ENCODE measurements at places on chromosomes 7 and 10.

DNA sequence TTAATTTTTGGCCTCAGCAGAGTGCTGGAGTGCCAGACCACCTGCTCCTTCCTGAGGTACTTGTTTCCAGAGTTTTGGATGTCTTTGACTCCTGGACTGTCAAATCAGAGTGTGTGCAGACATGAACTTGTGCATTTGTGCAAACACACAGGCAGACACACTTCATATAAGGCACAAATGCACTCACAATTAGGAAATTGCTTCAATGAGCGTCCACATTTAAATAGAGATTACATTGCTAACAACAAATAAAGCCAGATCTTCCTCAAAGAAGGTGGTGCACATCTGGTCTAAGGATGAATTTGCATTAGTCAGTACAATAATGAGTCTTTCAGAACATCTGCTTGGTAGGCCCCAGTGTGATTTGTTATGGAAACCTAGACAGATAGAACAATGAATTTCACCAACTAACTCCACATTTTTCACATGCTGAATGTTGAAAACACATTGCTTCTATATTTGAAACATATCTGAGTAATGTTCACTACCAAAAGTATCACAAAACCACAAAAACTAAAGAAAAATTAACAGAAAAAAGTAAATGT, 266.7 kb upstream of the INHBA start:
- no peak for DNase-seq

DNA sequence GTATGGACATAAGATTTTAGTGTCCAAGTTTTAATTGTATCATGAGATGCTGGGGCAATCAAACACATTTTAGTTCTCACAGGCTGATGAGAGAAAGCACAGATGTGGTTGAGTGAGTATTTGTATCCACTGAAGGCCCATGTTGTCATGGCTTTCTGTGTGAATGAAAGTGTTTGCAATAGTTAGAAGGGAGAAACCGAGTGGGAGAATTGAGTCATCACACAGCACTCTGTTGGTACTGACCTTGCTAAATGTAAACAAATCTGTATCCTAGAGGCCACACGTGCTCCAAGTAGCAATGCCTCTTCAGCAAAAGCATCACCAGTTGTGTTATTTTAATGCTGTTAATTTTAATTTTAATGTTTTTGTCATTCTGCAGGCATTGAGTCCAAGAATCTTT, 121.2 kb downstream of the EMX2 start:
- DNase-seq = no peak

- DNase-seq = peak; percentile 62
Observed at GRCh38 chr7:19713676-19714075, 4.8 kb upstream of the POLR1F start.

DNA sequence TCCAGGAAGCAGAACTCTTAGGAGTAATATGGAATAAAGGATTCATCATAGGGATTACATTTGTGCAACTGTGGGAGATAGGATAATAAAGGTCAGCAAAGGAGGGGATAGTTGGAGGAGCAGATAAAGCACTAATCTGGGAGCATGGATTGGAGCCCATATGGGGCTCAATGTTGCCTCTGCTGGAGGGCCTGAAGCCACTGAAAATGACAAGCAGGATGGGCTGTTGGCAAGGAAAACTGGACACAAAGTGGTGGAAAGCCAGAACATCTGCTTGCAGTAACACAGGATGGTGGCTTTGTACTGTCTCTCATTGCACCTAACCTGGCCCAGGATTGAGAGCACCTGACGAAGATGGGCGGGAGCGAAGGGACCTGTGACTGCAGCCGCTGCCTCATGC, 15.0 kb upstream of the COMMD3 start:
- DNase-seq = no peak

- DNase-seq = no peak
Observed at GRCh38 chr10:69571618-69572158, 1.5 kb downstream of the NEUROG3 start.

GRCh38 chr10:21318540-21319167, 206.8 kb downstream of the SKIDA1 start:
- DNase-seq = no peak

- DNase-seq = peak; percentile 71
Observed at GRCh38 chr10:33772370-33773252, 438.1 kb upstream of the NRP1 start.

GRCh38 chr7:120052884-120053382, 220.0 kb upstream of the KCND2 start:
- DNase-seq = no peak

- DNase-seq = no peak
Observed at GRCh38 chr7:128267595-128267924, 26.5 kb downstream of the LEP start.

DNA sequence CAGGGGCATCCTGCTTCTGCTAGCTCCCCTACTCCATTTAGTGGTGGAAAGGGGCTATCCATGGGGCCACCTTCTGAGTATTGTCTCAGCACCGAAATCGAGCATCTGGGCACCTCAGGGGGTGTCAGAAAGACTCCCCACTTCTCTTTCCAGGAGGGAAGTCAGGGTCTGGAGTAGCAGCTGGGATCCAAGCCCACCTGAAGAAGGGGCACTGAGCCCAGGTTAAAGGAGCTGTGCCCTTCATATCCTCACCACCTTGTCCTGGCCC, 2.6 kb downstream of the FLNC start:
- DNase-seq = no peak

DNA sequence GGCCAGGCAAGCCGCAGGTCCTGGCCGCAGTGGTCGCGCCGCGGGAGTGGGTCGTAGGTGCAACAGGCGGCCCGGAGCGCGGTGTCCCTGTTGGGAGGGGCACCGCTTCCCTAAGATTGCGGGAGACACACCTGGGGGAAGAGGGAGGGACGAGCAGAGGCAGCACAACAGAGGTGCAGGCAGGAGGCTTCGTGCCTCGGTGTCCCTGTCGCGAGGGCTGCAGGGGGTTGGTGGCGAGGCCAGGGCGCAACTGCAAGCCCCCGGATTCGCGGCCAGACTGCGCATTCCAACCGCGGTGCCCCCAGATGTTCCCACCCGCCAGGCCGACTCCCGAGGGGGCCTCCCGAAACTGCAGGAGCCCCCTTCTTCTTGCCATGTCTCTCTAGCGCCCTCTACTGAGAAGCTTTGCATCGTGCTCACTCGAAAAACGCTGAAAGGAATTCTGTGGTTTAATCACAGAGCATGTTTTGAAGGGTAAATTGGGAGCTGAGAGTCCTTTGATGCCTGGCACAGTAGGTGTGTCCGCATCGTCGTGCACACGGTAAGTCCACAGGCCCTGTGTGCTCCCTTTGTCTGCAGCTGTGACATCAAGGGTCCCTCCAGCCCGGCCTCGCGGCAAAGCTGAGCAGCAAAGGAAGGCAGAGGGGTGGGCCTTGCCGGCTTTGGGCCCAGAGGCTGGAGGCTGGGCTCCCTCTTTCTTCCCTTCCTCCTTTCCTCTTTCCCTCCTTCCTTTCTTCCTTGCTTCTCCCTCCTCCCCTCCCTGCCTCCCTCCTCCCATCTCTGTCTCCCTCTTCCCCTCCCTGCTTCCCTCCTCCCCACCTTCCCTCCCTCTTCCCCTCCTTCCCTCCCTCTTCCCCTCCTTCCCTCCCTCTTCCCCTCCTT, 6.2 kb upstream of the MBL2 start:
- DNase-seq = peak; percentile 35

DNA sequence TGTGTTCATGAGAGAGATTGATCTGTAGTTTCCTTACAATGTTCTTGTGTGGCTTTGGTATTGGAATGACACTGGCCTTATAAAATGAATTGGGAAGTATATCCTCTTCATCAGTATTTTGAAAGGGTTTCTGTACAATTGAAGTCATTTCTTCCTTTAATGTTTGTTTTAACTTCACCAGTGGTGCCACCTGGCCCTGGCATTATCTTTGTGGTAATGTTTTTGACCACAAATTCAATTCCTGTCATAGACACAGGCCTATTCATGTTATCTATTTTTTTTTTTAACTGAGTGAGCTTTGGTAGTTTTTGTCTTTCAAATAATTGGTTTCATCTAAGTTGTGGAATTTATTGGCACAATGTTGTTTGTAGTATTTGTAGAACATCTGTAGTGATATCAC, 127.7 kb downstream of the CDK14 start:
- no peak for DNase-seq

DNA sequence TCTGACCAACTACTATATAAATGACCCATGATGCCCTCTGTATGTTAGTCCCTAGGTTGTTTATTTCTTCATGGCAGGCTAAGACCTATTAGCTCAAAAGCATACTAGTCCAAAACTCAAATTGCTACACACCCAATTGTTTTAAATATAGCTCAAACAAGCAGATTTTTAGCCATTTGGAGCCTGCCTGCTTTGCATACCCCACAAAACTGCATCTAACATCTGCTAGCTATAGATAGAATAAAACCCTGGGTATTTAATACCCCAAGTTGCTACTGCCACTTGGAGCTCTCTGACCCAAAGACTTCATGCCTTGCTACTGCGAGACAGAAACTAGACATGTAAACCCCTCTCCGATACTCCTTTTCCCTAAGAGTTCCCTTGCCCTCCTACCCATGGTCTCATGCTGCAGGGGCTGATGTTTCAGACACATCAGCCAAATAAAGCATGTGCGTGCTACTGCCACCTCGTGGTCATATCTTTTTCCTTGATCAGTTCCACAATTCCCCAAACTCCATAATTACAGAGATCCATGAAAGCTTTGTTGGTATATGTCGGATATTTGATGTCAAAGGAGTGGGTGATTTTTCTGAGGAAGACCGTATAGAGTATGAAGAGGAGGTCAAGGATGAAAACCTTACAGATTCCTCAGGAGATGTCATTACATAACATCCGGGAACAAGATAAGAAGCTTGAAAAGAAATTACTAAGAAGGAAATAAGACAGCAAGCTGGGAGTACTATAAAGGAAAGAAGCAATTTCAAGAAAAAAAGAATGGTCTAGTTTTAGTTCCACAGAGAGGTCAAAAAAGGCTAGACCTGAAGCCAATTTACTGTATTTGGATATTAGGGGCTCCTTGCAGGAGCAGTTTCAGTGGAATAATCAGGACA, 386.6 kb downstream of the SH2D4B start:
- DNase-seq = peak; percentile 58

- DNase-seq = no peak
Observed at GRCh38 chr7:24026351-24026750, 257.6 kb upstream of the NPY start.

GRCh38 chr10:62268027-62268398, 631 bp downstream of the RTKN2 start:
- no peak for DNase-seq

GRCh38 chr7:123624527-123625183, 23.0 kb downstream of the ASB15 start:
- no peak for DNase-seq

GRCh38 chr10:58796242-58796641, 283.6 kb downstream of the BICC1 start:
- peak; percentile 29 for DNase-seq

DNA sequence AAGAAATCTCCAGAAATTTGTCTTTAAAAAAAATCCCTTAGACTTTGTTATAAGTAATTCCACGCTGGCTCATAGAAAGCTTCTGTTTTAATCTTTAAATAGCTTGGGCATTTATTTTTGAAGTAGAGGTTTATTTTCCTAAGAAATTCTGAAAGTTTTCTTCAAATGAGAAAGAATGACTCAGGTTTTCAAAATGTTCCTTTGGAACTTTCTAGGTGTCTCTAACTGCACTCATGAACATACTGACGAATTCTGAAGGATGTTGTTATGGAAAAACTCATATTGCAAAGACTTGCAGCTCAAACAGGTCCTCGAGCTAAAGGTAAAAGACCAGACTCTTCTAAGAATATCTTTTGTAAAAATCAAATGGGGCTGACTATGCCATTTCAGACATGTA, 10.7 kb downstream of the DGKI start:
- no peak for DNase-seq

DNA sequence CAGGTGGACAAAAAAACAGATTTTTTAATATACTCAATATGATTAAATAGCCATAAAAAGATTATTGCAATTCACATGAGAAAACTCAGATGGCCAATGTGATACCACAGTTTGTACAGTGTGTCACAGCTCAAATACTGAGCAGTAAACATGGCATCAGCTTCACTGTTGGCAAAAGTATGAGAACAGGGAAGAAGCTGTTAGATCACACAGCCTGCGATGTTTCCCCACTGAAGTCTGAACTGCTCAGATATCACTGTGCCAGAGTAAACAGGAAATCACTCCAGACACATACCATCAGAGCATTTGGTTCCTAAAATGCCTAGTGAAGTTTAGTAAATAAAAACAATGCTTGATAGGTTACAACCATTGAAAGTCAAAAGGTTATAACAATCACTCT, 347.8 kb downstream of the ETV1 start:
- no peak for DNase-seq

DNA sequence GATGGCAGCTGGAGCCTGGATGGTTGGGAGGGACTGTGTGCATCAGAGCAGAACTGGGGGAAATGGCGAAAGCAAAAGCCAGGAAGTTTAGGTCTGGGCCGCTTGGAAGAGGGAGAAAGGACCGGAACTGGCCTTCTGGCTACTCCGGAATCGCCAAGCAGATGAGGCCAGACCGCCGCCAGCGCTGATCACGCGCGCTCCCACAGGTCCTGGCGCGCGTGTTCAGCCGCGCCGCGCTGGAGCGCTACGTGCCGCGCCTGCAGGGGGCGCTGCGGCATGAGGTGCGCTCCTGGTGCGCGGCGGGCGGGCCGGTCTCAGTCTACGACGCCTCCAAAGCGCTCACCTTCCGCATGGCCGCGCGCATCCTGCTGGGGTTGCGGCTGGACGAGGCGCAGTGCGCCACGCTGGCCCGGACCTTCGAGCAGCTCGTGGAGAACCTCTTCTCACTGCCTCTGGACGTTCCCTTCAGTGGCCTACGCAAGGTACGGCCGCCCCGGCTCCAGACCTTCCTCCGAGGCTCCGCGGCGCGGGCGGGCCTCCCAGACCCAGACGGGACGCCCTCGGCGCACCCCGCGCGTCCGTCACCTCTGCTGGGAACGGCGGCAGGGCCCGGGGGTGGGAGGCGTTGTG, 2.0 kb downstream of the CYP26C1 start:
- no peak for DNase-seq

DNA sequence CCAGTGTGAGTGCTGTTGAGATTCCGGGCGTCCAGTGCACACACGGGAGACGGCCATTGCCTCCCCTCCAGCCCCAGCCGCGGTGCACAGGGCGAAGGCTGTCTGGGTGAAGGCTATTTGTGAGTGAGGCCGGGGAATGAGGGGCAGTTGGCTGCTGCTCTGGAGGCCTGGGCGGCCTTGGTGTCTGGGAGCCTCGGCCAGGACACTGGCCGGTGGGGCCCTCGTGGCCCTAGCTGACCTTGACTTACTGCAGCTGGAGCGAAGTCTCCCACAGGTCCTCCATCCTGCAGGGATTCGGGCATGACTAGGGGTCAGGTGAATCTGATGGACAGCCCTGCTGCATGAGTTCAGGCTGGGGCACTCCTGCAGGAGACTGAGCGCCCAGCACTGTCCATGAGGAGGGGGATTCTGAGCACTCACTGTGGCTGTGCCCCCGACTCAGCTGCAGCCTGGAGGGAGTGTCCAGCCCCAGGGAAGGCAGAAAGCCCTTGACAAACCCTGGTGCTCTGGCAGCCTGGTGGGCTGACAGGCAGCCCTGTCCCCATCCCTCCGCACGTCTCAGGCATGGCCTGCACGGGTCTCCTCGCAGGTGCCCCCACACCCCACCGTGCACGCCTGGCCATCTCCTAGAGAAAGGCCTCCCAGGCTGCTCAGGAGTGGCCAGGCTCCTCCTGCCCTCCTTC, 52.7 kb upstream of the FAM20C start:
- no peak for DNase-seq
